ENCODE measurements at places on chromosomes 6 and 20.

DNA sequence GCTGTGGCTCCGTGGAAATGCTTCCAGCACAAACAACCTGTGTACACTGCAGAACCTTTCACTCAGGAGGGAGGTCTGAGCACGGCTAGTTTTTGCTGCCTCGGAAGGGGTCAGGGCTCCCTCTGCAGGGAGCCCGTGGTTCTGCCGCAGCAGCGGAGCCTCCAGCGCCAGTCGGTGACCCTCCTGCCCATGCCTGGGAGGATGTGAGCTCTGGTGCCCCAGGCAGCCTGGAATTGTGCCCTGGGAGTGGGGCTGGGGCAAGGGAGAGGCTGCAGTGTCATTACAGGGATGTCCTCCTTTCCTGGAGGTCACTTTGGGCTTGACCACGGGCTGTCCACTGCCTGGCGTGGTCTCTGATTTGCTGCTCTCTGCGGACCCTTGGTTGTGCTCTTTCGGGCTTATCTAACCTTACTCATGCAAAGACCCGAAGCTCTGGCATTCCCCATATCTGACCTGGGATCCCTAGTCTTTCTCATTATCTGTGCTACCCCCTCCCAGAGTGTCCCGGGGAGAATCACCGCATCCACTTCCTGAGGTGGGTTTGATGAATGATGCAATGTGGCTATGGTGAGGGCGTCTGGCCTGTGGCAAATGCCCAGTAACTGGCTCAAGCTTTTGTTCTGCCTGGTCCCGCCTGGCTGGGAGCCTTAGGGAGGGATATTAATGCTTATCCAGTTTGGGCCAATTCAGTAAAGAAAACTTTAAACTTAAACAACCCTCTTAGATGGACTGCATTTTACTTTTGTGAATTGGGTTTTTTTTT lies 59.6 kb upstream of the TAGAP start:
- DNase-seq = peak; percentile 75

DNA sequence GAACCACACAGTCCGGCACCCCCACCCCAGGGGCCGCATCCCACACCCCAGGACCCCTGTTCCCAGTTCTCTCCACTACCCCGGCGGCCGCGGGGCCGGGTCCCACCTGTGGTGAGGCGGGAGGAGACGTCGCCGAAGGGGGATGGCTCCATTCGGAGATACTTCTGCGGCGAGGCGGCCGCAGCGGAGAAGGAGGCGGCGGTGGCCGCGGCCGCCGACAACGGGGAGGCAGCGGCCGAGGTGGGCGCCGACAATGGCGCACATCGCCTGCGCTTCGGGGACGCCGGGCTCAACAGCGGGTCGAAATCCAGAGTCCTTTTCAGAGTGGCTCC lies 723 bp downstream of the AKIRIN2 start:
- peak; percentile 81 for DNase-seq

- no peak for DNase-seq
Observed at GRCh38 chr6:129007701-129008373, 124.9 kb downstream of the LAMA2 start.

- DNase-seq = no peak
Observed at GRCh38 chr6:133185731-133186130, 55.4 kb upstream of the EYA4 start.

- DNase-seq = no peak
Observed at GRCh38 chr6:37602801-37603200, 94.9 kb downstream of the MDGA1 start.

DNA sequence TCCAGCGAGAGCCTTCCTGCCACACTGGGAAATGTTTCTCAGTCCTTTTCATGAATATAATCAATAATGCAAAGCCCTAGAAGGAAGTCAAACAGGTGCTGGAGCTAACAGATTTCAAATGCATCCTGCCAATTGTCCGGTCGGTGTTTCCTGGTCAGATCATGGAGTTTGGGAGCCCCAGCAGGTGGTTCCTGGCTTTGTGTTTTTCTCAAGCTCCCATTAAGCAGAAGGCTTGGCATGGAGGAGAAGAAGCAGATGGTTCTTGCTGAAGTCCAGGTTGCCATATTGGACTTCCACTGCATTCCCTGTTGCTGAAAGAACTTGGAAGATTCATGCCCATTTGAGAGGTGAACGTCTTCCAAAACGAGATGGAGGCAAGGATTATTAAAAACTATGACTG lies 68.6 kb downstream of the GFOD1 start:
- no peak for DNase-seq

DNA sequence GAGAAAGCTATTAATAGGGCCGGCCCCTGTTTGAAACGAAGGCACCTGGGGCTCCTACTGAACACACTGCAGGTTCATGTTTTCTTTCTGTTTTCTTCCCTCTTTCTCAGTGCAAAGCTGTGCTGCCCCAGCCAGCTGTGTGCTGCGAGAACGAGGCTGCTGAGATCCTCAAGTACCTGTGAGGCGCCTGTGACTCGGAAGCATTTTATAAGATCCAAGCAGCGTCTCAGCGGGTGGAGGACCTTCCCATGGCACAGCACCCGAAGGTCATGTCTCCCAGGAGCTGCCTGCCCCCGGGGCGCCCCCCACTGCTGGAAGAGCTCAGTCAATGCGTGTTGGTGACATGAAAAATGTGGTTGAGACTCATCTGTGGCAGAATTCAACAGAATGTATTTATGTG lies 66.3 kb downstream of the SMOC2 start:
- DNase-seq = no peak

GRCh38 chr6:76843054-76843822 lies 620.1 kb downstream of the HTR1B start:
- no peak for DNase-seq

GRCh38 chr6:35687658-35688604 lies 784 bp downstream of the FKBP5 start:
- peak; percentile 87 for DNase-seq

DNA sequence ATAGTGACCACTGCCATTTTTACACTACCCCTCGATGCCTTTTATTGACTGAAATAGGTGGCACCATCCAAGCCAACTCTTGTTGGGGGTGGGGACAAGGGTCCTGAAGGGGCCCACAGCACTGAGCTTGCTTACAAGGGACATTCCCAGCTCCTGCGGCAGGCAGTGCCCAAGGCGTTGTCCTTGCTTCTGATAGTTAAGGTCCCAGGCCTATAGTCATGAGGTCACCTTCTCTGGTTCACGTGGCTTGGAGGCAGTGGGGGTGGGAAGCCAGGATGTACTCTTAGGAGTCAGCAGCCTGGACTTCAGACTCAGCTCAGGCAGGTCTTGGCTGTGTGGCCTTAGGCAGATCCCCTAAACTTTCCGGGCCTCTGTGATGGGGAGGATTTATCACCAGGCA lies 48.6 kb downstream of the TOX2 start:
- no peak for DNase-seq

GRCh38 chr20:23826541-23827021 lies at the start of gene CST2:
Gene CST2, minus strand, starts transcription at chr20:23826729. Its CDS starts 69 bp downstream, at chr20:23826660.
- no peak for DNase-seq

DNA sequence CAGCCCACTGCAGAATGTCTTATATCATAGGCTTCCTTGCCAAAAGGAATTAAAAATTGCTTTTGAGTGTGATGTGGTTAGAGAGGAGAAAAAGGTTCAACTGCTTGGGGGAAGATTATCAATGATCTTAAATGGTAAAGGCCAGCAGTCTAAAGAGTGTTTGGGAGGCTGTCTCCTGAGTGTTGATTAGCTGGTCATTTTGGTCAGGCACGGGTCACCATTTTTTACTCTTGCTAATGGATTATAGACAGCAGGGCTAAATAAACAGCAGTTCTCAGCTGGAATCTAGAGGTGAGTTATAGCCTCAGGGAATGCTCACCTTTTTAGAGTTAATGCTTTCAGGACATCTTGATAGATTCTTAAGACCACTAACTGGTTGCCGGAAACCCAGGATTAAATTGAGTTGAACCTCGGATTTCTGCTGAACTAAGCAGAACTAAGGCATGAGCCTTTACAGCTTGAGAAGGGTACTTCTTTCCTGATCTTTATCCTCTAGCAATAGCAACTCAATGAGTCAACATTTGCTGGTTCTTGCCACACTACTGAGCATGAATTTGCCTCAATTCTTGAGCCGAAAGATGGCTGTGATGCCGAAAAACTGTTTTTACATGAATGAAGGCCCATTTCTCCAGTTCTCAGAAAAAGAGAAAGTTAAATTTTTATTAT lies 120.4 kb downstream of the LRRC1 start:
- DNase-seq = no peak

DNA sequence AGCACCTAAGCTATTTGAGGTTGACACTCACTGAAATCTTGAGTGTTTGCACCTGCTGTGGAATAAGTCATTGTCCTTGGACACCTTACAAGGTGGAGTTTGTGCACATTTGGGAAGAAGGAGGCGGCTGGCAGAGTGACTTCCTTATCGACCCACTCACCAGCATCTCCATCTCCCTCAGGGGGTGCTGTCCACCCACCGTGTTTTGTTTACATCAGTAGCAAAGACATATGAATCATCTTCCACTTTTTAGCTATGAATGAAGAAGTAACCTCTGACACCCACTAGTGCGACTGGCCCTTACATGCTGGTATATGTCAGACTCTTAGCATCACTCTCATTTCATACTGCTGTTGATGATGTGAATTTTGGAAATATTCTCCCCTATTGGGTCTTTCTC lies 119.5 kb upstream of the SGK1 start:
- no peak for DNase-seq

Measured in kidney (tissue), 22 donors.